Small intestine (tissue), 16 donors: ENCODE measurements at places on chromosomes 12 and 14. TPM values are rescaled to one million over a fixed set of nuclear protein-coding genes. Genes with fewer than 3 reads are reported as not detected.
A peak's percentile ranks its signal among the peaks of the same experiment; 100 is the strongest.

LRCOL1 gene
- 0.21 TPM for polyA plus RNA-seq

FGD4 gene
- 13.2 TPM for polyA plus RNA-seq

- peak; percentile 82 for DNase-seq
Measured at GRCh38 chr12:95996034-95996658, at the start of gene HAL. TSS of gene HAL (minus strand) at chr12:95996344. CDS start at chr12:95995910, 434 bp downstream.

DNA sequence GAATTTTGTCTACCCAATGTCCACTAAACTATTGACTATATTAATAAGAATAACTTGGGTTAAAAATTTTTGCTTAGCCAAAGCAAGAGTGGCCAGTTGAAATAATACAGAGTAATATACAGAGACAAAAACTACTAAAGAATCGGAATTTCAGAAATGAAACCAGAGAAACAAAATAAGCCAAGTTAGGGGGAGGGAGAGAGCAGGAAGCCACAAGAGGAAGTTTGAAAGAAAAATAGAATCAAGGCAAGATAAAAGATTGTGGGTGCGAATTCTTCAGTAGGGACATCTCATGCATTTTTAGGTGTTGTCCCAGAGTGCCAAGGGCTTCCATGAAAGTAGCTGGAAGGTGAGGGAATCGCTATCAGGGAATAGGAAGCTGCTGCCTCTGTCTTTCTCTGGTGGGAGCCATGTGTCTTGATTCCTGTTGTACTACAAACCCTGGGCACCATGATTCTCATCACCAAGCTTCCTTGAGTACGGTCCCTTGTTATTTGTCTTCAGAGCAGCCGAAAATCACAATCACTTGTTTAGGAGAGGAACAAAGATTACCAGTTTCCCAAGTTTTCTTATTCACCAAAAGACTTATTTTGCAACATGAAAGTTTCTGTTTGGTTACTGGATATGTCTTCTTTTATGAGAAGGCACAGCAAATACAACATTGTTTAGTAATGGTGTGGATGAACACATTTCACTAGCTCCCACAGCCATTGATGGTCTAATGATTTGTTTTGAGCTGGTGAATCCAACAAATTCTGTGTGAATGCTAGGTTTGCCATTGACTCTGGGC lies 16.7 kb downstream of the NEUROD4 start:
- DNase-seq = no peak

DNA sequence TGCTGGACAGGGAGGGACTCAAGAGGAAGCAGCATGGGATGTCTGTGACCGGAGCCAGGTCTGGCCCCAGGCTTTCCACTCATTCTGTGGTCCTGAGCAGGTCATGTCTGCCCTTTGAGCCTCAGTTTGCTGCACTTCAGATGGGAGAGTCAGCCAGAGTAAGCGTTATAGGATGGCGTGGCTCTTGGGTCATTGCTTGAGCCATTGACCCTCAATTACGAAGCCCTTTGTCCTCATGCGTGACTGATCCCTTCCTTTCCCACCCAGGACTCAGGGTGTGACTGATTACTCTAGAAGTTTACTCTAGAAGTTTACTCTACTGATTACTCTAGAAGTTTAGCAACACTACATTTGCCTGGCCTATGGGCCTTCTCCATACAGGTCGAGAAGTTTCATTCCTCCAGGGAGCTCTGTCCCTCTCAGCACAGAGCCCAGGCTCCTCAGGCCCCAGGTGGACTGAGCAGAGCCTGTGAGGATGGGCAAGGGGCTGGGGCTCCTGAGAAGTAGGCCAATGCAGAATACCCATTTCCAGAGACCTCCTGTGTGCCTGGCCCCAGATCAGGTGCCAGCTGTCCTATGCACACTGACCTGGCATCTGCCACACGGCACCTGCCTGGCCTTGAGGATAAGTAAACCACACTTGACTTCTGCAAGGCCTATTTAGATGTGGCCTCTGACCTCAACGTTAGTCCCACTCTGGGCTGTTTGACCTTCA lies 7.6 kb upstream of the IFI27 start:
- DNase-seq = peak; percentile 43

DNA sequence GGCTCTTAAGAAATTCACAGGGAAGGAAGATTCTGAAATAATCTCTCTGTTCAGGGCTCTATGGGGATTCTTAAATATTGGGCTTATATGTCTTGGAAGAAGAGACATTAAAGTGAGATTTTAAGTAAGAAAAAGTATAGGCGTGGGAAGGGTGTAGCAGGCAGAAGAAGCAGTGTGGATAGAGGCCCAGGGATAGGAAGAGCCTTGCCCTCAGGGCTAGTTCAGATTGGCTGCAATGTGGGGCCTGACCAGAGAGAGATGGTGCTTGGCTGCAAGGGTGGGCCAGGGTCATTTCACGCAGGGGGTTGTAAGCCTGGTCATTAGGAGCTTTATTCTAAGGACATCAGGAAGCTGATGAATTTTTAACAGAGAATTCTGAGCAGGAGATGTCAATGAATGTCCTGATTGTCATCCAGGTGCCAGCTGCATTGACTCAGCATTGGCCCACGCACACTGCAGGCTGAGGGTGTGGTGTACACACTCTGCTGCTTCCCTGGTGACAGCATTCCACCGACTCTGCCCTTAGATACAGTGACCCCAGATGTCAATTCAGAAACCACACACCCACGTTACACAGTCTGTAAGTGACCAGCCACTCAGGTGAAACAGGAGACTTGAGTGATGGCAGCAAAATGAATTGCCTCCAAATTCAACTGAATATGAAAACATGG lies 582.5 kb downstream of the NRXN3 start:
- DNase-seq = no peak

GRCh38 chr14:73613419-73613963 lies 1.2 kb downstream of the ACOT6 start:
- no peak for DNase-seq

GRCh38 chr12:132146098-132146497 lies 1.8 kb downstream of the NOC4L start:
- DNase-seq = no peak

DNA sequence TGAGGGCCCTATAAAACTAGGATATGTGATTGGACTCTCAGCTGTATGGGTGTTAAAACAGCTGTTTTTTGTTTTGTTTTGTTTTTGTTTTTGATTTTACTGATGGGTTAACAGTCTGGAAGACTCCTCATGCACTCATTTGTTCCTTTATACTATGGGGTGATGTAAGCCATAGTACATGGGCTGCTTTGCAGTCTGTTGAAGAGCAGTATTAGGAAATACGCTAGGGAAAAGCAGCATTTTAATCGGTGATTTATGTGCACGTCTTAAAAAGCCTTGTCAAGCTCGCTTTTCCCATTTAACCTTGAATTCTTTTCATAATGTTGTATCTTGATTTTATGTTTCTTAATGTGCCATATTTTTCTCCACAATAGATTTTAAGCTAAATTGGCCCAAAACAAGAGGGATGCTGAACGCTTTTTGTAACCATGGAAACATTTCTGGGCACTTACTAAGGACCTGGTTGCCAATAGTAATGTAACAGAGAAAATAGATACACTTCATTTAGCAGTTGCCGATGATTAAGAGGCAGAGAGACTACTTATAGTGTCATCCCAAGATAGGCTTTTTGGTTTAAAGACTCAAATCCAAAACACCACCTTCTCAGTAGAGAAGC lies 244.0 kb downstream of the SNAPC1 start:
- no peak for DNase-seq

DNA sequence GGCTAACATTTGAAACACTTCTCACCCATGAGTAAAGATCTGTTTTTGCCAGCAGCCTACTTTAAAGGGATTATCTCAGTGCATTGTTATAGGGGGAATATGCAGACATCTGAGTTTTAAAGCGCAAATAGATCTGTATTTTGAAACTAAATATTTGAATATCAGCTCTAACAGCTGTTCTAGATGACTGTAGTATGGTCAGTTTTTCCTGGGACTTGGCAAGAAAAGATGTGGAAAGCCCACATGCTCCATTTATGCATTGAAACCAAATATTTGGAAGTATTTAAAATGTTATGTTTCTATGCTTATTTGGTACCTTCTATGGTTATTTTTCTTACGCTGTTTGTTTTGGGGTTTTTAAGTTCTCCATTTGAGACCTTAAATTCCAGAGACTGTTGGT lies 41.7 kb downstream of the RIC8B start:
- DNase-seq = no peak

- DNase-seq = no peak
Measured at GRCh38 chr12:113861708-113862312, 104.3 kb downstream of the RBM19 start.

- DNase-seq = peak; percentile 65
Measured at GRCh38 chr14:100285021-100285912, 21.0 kb downstream of the SLC25A29 start.

GRCh38 chr12:68240975-68241374 lies 12.4 kb downstream of the IL22 start:
- DNase-seq = peak; percentile 42

DNA sequence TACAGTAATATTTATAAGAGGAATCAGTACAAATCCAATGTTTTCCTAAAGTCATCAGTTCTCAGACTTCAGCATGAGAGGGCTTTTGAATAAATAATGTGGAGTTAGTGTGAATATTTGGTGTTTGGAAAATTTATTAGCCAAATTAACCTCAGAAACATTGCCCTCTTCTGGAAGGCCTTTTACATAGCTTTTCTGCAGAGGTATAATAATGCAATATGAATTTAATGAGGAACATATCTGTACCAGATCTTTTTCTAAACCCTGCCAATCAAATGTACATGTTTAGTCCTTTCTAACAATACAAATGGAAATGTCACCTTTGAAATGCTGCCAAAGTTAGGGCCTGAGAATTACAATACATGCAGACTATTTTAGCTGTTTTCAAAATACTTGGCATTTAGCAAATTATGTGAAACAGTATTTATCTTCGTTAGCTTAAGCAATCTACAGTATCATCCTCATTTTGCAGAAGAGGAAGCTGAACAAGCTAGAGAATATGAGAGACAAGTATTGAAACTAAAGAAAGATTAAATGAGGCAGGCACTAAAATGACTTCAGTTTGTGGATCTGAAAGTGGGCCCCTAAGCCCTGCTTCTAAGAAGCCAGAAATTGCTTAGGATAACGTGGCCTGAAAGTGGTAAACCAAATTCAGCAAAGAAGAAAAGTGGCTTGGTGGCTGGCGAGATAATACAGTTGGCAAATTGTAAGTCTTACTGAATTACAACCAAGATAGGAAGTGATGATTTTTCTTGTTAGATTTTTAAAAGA lies 60.4 kb upstream of the MANSC4 start:
- no peak for DNase-seq

DNA sequence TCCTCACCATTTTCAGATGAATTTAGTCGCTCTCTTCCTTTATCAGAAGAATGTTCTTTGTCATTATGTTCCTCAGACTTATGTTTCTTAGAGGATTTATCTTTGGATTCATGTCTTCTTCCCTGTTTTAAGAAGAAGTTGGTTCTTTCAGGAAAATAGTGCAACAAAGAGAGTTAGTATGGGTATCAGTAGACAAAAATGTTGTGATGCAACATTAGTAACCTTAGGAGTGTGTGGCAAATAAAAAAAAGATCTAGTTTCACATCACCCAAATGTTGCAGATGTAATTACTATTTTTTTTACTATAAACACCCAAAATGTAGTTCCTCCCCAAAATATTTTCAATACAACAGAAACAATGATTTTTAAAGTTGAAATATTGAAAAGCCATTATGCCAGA lies 7.8 kb downstream of the RSRC2 start:
- DNase-seq = no peak

GRCh38 chr12:12839873-12840579 lies 26.9 kb downstream of the DDX47 start:
- DNase-seq = peak; percentile 89
